Daoy (cell line): ENCODE measurements at places on chromosomes 4 and X. TPM values are rescaled to one million over a fixed set of nuclear protein-coding genes. Genes with fewer than 3 reads are reported as not detected.

Gene ODAM
- total RNA-seq, result not detected in 2 replicates

Gene SPANXN3
- not detected in 2 replicates for total RNA-seq

Gene DCHS2
- 0.15 and 0.40 TPM in 2 replicates for total RNA-seq

Gene EDA
- 1.2 TPM in 2 replicates for total RNA-seq

Gene ATP2B3
- not detected in 2 replicates for total RNA-seq

Gene HPGD
- 0.80 TPM in 1 of 2 replicates, not detected in the other for total RNA-seq

Gene SLC9B1
- total RNA-seq, result not detected in 2 replicates

Gene FRAS1
- total RNA-seq, result 0.48 and 1.9 TPM in 2 replicates

Gene SERTM2
- total RNA-seq, result not detected in 2 replicates

Gene DRD5
- not detected in 2 replicates for total RNA-seq

Gene PGM2
- 46.5 and 48.7 TPM in 2 replicates for total RNA-seq

Gene STEEP1
- total RNA-seq, result 59.4 and 87.3 TPM in 2 replicates

Gene NDST4
- total RNA-seq, result not detected in 2 replicates

Gene C1QTNF7
- not detected in 2 replicates for total RNA-seq

Gene CCKAR
- 2.9 and 4.1 TPM in 2 replicates for total RNA-seq

Gene TMA16
- 43.2 and 61.6 TPM in 2 replicates for total RNA-seq

Gene INTU
- 1.3 and 6.6 TPM in 2 replicates for total RNA-seq

Gene CENPVL2
- total RNA-seq, result 0.34 and 1.2 TPM in 2 replicates

Gene UGT2B15
- not detected in 2 replicates for total RNA-seq

Gene AGTR2
- not detected in 2 replicates for total RNA-seq
